ENCODE measurements at places on chromosomes 2 and 18.

GRCh38 chr2:237322564-237322963 is 91.4 kb downstream of the COL6A3 start:
- DNase-seq = no peak

DNA sequence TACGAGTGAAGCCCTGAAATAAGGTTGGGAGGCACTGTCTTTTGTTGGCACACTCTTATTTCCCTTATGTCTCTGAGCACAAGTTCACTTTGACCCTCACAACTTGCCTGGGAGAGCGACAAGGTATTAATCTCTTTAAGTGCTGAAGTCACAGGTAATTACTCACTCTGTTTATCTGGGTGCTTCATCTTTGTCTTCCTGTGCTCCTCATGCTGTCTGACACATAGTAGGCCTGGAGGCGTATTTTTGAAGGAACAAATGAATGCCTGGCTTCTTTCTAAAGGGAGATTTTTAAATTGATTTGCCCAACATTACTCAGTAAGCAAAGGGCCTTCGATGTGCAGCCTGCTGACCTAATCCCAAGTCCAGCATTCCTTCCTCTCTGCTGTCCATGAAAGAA is 507.1 kb upstream of the TNP1 start:
- peak; percentile 54 for DNase-seq

- no peak for DNase-seq
Observed at GRCh38 chr2:42135381-42136312, 33.5 kb upstream of the EML4 start.

DNA sequence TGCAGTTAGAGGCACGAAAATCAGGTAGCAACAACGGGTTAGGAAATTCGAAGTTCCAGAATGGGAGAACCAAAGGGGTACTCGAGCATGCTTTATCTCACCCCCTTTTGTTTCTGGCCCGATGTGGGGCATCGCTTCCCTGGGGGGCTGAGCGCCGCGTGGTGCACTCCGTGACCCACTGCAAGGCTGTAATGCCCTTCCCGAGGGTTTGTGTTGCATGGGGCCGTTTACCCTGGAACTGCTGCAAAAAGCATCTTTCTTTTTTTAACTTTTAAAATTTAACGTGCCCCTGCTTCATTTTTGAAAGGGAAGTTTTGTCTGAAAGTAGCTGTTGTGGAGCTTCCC is 4.8 kb downstream of the GDF7 start:
- no peak for DNase-seq

GRCh38 chr2:234521536-234521935 is 24.7 kb upstream of the ARL4C start:
- no peak for DNase-seq

DNA sequence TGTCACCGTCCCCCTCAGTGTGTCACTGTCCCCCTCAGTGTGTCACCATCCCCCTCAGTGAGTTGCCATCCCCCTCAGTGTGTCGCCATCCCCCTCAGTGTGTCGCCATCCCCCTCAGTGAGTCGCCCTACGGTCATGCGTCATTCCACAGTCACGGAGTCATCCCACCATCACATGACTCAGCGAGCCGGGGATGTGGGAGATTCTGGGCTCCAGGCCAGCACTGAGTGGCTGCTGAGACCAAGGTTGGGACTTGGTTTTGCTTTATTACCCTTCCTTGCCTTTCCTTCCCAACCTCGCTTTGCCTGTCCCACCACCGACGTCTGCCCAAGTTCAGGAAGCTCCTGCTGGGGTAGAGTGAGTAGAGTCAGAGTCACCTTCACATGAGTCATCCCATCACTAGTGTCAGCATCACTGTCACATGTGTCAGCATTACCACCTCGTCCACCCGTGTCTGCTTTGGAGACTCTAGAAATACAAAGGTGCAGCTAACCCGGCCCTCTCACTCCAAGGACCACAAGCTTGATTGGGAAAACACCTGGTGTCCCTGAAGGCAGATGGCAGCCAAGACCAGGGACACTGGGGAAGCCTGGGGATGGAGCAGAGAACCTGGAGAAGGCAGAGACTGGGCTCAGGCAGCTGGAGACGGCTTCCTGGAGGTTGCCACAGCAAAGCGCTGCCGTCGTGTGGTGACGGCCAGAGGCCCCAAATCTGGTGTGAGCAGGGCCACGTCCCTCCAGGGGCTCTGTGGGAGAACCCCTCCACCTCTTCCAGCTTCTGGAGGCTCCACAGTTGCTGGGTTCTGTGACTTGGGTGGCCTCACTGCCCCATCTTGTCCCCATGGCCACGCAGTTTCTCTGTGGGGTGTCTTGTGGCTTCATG is 485.2 kb upstream of the SALL3 start:
- DNase-seq = no peak

DNA sequence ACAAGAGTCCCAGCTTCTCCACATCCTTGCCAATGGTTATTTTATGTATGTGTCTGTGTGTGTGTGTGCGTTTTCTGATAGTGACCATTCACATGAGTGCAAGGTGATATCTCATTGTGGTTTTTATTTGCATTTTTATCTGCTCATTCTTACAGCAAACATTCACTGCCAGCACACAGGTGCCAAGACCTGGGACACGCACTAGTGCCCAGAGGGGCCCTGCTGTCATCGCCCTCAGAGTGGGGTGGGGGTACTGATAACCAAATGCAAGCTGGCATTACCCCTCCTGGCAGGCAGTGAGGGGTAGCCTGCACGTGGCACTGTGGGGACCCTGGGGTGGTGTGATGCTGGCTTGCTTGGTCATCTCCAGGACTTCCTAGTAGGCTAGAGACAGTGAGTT is 285.4 kb downstream of the LPIN1 start:
- no peak for DNase-seq

GRCh38 chr2:17747684-17748452 is 5.7 kb downstream of the SMC6 start:
- DNase-seq = no peak

DNA sequence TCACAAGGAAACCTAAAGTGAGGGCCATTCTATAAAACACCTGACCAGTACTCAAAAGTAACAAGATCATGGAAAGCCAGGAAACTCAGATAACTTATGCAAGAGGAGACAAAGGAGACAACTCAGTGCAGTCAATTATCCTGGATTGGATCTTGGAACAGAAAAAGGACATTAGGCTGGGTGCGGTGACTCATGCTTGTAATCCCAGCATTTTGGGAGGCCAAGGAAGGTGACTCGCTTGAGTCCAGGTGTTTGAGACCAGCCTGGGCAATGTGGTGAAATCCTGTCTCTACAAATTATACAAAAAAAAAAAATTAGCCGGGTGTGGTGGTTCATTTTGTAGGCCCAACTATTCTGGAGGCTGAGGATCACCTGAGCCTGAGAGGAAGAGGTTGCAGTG is 424.5 kb upstream of the SPRED2 start:
- peak; percentile 12 for DNase-seq

DNA sequence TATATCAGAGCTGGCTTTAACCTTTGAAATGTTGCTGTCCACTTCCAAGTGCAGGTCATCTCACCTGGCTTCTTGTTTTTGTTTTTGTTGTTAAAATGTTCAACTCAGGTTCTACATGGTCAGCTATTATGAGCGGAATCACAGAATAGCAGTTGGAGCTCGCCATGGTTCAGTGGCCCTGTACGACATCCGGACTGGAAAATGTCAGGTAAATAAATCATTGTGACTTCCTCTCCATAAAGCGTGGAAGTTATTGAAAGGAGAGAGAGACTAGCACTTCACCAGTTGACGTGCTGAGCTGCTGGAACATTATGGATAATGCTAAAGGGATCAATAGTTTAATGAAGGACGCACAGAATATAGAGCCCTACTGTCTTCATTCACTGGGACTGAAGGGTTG is 184.6 kb upstream of the BOD1L2 start:
- no peak for DNase-seq

GRCh38 chr2:25303633-25304236 is 38.0 kb downstream of the DNMT3A start:
- no peak for DNase-seq

- DNase-seq = peak; percentile 7
Observed at GRCh38 chr2:100957996-100958653, 44.0 kb upstream of the RPL31 start.

- no peak for DNase-seq
Observed at GRCh38 chr2:156156580-156156979, 175.9 kb downstream of the NR4A2 start.

- DNase-seq = no peak
Observed at GRCh38 chr2:25379535-25379934, 37.8 kb upstream of the DNMT3A start.

DNA sequence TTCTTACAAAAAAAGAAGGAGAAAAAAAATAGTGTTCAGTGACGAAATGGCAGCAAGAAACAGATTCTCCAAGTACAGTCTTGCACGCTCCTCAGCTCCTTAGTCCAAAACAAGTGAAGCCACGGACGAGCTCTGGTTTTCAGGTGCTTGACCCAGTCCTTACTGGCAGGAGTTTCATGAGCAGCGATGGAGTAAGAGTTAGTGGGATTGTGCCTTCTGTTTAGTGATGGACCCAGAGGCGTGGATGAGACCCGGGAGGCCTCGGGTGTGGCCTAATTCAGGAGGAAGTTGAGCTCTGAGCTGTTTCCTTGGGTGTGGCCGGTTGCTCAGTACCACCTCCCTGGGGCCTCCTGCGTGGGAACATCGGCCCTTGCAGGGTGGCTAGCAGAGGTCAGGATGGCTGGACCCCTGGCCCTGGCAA is 52.0 kb downstream of the KIF5C start:
- DNase-seq = no peak

GRCh38 chr2:222714361-222715241 is 43.1 kb downstream of the MOGAT1 start:
- DNase-seq = no peak

- DNase-seq = no peak
Observed at GRCh38 chr2:6827566-6828298, 38.0 kb downstream of the CMPK2 start.

DNA sequence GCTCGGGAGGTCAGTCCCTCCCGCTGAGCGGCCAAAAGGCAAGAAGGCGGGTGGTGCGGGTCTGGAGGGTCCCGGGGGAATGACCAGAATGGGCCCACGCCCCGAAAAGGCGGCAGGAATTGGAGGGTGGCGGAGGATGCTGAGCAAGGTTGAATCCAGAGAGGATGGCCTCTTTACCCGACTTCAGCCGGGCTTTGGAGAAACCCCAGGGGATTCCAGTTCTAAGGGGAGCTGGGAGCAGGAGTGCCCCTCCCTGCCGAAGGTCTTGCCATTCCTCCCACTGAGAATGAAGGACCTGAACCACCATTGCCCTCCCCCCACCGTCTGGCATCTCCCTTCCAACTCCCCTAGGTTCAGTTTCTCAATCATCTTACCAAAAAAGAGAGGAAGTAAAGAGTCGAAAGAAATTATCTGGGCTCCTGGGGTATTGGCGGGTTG is 38.9 kb upstream of the ATP6V1B1 start:
- DNase-seq = no peak

DNA sequence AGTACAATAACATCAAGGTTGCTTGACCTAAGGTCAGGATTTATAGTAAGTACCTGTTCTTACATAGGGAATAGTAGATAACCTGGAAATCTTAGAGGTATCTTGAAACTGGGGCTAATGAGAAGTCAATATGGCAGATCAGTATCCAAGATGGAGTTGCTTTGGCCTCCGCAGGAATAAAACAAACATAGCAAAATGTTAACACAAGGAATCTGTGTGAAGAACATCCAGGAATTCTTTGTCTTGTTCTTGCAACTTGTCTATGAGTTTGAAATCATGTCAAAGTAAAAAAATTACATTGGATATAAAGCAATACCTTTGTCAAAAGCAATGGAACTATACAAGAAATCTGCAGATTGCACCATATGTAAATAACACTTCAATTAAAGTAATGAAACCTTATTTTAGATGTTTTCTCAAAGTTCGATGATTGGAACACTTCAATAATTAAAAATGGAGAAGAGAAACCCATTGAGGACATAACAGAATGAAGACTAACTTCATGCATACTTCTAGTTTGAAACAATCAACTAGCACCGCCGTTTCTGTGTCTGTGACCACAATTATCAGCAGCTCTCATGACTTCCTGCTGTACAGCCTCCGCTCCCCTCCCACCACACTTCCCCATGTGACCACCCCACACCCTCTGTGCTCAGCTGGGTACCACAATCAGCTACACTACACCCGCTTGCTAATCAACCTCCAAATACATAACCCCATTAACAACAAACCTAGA is 27.6 kb downstream of the C2orf76 start:
- DNase-seq = no peak

- DNase-seq = no peak
Observed at GRCh38 chr2:43405829-43406228, 179.4 kb upstream of the ZFP36L2 start.

GRCh38 chr2:19349911-19350677 is 8.3 kb downstream of the OSR1 start:
- peak; percentile 56 for DNase-seq

DNA sequence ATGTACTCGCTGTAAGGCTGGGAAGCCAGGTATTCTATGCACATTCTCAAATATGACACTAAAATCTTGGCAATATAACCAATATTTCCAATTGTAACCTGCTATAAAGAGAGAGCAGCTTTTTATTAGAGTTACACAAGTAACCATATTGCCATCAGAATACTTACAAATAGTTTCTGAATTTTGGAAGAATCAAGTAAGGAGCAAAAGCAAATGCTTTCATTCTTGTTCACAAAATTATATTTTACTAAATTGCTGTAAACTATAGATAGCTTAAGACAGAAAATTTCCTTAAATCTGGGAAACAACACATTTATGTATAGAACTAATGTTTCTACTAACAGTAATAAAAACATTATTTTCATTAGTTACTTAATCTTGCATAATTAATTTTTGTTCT is 77.2 kb downstream of the EFEMP1 start:
- no peak for DNase-seq

DNA sequence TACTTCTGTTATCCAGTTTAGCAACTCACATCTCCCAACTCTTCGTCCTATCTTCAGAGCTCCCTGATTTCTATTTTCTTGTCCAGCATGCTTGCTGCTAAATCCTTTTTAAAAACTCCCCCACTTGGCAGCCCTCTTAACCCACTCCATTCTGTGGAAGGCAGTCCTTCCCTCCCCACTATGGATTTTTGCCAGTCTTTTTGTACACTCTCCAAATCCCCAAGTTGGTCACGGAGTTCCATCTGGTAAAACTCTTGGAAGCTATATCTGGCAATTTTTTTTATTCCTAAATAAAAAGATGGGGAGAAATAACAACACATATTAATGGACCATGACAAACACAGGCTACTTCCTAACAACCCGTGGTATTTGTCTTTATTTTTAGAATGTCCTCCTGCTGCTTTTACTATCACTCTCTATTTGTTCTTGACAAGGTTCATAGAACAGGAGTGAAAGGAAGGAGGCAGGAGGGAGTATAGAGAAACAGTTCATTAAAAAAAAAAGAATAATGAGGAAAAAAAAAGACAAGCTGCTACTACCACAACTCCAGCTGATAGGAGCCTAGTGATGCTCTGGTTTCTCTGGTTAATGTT is 120.0 kb upstream of the THSD7B start:
- DNase-seq = no peak

DNA sequence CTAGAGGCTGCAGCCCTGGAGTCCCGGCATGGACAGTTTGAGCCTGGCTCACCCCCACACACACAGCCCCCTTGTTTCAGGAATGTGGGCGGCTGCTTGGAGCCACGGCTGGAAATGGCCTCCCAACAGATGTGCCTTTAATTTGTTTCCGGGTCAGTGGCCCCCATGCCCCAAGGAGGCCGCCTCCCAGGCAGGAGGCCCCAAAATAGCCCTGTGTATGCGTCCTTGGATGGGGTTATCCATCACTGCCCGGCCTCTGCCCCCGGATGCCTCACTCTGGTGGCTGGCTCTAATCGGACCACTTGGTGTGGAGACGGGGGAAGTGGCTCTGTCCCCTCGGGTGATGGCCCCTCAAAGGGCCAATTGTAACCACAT is 151.9 kb upstream of the MYCN start:
- no peak for DNase-seq

GRCh38 chr2:238162846-238163441 is 4.2 kb downstream of the ERFE start:
- DNase-seq = no peak

GRCh38 chr2:56590611-56591010 is 406.8 kb downstream of the CCDC85A start:
- DNase-seq = peak; percentile 8

Data from foreskin keratinocyte (primary cell).